Cerebellar nuclear complex (tissue), 1 donor: ENCODE measurements at places on chromosomes 3 and 15.

DNA sequence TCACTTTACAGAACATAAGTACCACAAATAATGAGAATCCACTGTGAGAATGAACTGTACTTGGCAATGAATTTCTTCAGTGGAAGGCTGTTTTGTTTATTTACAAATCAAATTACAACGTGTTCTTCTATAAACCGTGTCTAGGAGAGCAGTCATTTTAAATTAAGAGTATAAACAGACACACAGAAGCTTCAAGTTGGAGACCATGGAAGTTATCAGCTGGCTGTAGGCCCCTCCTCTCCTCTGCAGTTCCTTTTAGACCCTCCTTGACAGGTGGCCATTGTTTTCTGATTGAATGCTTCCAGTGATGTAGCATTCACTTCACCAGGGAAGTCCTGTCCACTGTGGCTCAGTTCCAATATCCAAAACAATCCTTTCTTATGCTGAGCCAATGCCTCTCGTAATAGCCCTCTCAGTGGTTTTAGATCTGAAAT, 7.3 kb upstream of the MAPK6 start:
- peak; percentile 42 for DNase-seq

DNA sequence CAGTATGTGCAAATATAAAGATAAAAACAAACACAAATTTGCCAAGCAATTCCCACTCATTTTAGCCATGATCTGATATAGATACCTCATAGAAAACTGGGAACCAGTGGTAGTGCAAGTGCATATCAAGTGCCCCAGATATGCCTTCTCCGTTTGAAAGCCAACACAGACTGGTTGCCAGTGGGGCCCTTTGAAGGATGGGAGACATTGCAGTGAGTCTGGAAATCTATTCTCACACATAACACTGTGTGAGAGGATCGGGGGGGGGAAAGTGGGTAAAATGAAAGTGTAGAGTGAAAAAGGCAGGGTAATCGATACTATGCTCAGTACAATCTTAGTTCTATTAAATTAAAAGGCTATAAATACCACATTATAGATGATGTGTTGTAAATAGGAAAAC, 83.0 kb downstream of the CBLB start:
- DNase-seq = no peak

DNA sequence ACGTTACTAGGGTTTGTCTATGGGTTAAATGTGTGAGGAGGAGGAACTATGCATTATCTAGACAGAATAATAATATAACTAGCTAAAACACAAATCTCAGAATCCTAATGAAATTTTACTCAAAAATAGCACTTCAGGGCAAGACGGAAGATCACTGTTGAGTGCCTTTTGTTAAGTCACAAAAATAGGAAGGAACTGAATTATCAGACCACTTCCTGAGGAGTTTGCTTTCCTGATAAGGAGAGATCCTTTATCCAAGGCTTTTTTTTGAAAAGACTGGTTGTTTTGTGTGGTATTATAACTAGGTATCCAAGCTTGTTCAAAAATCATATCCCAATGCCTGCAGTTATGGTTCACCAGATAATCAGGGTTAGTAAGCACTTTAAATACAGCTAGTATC, 34.6 kb downstream of the NR2E3 start:
- no peak for DNase-seq

DNA sequence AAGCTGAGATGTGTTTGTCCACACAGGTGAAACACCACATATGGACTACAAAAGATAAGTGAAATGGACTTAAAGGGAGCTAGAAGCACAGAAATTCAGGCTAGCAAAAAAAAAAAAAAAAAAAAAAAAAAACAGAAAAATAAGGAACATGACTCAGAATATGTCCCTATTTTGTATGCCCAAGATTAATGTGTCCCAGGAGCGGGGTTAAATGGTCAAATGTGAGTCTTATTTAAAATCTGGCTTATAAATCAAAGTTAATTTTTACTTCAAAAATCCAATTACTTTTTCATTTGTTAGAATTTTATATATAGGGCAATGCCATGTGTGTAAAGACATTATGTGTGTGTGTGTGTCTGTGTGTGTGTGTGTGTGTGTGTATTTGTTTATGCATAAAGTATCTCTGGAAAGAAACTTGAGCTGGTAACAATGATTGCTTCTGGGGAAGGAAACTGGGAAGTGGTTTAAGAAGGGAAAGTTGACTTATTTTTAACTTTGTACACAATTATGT, 986.5 kb downstream of the ROBO2 start:
- DNase-seq = no peak

DNA sequence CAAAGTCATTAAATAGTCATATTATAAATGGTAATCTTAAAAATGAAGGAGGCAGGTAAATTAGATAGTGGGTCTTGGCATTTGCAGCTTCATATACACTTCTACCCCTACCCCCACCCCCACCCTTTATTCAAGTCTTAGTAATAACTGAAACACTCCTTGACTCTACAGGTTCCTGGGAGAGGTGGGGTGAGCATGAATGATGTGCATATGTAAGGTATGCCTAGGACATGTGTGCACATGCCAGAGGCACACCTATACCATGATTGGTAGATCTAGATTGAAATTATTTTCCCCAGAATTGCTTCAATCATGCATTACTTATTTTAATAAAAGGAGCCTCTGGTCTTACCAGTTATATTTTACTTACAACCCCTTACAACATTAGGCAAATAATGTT, 40.1 kb upstream of the PDCD6IP start:
- DNase-seq = no peak

DNA sequence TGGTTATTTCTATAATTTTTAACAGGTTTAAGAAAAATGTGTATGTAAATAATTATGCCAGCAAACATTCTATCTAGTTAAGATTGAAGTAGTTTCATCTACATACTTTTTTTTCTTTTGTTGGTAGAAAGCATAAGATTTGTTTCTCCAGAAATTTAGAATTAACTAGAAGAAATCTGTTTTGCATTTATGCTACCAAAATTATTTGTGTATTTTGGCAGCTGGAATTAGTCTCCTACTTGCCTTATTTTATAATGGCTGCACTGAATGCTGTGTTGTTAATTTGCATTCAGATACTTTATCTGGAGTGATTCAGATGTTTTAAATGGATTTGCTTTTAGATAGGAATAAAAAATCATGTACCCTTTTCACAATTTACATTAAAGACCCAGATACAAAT, 100.2 kb upstream of the NAALADL2 start:
- DNase-seq = no peak

DNA sequence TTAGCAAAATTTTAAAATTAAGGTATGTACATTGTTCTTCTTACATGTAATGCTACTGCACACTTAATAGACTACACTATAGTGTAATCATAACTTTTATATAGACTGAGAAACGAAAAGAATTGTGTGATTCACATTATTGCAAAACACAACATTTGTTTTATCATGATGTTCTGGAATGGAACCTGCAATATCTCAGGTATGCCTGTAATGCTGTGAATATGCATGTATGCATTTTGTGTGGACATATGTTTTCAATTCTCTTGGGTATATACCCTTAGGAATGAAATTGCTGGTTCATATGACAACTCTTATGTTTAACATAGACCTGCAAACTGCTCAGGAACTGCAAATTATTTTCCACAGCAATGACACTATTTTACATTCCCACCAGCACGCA, 38.6 kb upstream of the TJP1 start:
- DNase-seq = no peak

GRCh38 chr3:29773481-29773880, 492.6 kb downstream of the RBMS3 start:
- DNase-seq = no peak

GRCh38 chr15:43218908-43219706, 1.7 kb downstream of the EPB42 start:
- no peak for DNase-seq

DNA sequence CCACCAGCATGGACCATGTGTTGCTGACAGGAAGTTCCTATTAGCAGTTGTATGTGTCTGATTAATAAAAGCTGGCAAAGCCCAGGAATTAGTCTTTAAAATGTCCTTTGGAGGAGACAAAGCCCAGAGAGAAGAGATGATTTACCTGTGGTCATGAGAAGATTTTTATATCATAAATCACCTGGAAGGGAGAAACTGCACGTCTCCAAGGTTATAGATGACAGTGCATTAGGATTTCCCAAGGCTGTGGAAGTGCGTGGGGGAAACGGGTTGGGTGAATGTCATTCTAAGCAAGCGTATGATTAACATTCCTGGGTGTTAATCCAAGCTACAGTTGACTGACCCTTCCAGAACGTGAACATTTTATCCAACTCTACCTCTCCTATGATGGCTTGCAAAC, 76.6 kb downstream of the SLC6A11 start:
- DNase-seq = no peak

DNA sequence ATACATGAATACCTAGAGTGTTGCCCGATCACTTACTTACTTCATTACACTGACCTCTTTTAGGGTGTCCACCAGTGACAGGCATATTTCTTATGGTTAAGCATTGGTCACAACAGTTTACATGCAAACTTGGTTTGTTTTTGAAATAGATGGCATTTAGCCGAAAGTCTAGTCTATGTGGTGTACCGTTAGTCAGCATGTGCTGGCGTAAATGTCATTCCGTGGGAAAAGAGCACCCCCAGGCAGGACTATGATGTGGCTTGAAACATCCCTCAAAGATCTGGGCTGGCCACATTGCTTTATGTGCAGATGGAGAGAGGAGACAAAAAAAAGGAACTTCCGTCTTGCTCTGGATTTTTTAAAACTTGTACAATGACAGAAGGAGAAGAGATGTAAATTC, 357.0 kb upstream of the ICE2 start:
- DNase-seq = no peak

DNA sequence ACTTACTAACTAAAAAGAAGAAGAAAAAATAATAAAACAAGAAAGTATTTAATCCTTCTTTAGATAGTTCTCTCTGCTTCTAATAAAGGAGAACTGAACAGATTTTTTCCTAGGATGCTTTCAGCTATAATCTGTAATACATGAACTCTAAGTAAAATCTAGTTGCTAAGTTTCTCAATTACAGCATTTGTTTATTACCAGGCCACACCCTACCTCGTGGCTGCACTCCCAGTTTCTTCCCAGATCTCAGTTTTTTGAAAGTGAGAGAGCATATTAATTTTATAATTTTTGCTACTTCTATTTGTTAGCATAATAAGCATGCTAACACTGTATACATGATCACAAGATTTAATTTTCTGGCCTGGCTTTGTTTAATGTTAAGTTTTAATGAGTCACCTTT, 258.3 kb downstream of the IL5RA start:
- DNase-seq = no peak

- no peak for DNase-seq
Observed at GRCh38 chr3:139439278-139439677, 37.0 kb downstream of the RBP2 start.

GRCh38 chr3:193240850-193241706, at the start of gene PLAAT1:
Gene PLAAT1, plus strand, starts transcription at chr3:193241222. Its CDS starts 14,429 bp downstream, at chr3:193255651.
- no peak for DNase-seq

DNA sequence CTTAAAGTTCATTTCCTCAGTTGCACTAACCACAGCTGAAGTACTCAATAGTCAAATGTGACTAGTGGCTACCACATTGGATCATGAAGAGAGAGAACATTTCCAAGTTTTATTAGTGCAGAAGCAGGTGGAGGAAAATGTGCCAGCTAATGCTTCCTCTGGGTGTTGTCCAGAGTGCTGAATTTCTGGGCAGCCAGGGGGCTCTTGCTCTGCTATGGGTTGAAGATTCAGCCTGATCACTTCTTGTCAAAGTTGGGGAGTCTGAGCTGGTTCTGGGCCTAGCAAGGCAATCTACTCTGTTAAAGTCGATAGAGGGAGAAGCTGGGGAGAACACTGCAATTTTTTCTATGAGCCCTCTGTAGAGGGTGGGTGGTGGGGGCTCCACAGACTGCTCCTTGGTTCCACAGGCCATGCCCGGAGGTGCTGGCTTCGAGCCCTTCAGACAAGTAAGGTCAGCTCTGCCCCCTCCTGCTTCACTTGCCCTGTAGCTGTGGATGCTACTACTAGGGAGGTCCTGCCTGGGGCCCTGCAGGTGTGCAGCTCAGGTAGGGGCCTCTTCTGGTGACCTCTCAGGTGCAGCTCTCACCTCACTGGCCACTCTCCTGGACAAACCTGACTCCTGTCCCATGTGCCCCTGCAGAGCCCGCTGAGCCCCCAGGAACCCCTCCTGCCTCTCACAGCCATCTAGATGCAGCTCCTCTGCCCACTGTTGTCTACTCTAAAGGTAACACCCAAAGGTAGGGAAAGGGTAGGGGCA, 8.2 kb downstream of the ALG3 start:
- no peak for DNase-seq

DNA sequence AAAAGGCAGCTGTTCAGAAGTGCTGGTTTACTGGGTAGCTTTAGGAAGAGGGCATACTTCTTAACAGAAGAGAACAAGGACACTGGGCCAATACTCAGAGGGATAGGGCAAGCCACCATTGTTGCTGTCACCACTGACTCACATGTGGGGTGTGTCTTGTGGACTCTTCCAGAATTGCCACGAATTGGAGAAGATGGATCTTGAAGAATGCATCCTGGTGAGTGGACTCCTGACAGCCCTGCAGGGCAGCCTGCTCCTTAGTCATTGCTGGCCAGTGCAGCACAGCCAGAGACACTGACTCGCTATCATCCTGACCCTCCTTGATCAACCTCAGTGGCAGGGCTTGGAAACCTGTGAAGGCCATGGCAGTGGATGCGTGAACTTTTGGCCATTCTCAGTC, 62.3 kb downstream of the UBP1 start:
- DNase-seq = no peak

DNA sequence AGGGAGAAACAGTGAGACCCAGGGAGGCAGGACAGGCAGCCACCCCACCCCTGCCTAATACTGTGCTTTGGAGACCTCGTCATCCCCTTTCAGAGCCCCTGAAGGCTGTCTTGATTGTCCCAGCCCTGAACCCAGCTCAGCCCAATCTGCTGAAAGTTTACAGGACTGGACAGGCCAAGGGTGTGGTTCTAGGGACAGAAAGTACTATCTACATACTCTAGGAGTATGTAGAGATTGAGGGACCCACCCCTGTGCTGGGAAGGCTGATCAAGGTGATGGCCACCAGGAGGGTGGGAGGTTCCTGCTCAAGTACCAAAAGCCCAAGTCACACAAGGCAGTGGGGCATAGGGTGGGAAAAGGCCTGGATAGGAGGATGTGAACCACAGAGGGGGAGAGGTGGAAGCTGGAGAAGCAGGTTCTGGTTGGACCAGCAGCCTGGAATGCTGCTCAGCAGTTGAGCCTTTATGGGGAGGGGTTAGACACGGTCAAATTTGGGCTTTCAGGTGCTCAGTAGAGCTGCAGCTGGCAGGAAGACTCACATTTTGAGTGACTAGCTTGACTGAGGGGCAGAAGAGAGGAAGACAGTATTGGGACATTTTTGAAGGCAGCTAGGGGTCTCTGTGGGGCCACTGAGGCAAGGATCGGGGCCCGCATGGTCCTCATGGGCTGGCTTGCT, 6.7 kb downstream of the NBEAL2 start:
- DNase-seq = no peak

DNA sequence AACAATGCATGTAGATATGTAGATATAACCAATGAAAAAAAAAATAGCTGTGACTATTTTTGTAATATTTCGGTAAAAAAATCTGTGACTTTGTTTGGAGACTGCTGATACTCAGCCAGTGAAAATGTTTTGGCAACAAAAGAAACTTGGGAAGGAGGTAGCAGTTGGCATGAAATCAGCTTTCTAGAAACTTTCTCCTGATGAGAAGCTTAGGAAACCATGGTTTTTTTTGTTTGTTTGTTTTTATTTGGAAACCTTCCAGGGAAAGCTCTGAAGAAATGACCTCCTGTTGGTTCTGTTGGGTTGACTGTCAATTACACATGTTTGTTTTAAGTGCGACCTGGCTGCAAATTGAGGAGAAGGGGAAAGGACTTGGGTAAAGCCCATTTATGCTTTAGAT, 445.9 kb downstream of the UNC13C start:
- DNase-seq = no peak
